ENCODE measurements at places on chromosomes 11 and 22.

- no peak for DNase-seq
Observed at GRCh38 chr22:29457730-29458129, 19.3 kb downstream of the RFPL1 start.

DNA sequence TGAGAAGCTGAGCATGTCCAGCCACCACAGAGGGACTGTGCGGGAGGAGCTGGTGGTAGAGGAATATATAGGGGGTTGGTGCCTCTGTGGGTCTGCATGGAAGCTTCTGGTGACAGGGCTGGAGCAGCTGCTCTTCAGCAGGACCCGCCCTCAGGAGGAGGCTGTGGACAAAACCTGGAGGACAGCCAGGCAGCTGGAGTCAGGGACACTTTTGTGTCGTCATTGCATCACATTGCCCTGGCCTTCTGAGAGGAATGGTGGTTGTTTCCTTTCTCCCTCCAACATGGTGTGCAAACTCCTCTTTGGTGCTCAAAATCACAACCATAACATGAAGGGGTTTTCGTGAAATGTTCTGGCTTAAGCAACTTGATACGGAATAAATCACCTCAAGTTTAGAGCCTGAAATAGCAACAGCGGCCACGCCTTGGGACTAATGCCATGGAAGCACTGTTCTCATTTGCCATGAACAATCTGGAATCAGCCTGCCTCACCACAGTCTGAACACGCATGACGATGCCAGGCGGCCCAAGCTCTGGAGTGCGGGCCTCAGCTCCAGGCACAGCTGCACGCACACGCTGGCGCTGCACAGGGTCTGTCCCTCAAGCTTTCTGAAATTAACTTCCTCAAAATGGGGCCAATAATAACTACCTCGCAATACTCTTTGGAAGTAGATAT, 17.1 kb upstream of the CSRP3 start:
- no peak for DNase-seq

DNA sequence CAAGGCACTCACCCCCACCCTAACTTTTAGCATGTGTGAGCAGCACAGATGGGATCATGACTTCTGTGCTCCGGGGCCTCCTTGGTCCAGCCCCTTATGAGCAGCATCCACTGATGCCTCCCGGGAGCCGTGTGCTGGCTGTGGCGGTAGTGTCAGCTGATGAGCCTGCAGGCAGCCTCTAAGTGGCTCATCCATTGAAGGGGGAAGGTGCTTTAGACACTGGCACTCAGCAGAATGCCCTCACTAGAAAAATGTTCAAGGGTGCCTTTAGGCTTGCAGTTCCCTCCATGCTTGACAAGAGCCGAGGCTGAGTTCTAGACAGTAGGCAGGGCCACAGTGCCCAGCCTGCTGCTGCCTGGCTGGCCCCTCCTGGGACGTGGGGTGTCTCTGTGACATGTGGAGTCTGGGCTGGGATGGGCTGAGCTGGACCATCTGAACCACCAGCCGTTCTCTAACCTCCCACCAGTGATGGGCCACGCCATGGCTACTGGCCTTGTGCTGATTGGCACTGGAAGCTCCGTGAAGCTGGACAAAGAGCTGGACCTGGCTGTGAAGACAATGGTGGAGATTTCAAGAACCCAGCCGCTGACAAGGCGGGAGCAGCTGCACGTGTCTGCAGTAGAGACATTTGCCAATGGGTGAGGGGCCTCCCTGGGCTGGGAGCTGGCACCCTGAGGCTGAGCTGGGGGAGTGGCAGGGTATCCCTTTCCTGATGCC, 5.8 kb downstream of the TTC38 start:
- DNase-seq = no peak

DNA sequence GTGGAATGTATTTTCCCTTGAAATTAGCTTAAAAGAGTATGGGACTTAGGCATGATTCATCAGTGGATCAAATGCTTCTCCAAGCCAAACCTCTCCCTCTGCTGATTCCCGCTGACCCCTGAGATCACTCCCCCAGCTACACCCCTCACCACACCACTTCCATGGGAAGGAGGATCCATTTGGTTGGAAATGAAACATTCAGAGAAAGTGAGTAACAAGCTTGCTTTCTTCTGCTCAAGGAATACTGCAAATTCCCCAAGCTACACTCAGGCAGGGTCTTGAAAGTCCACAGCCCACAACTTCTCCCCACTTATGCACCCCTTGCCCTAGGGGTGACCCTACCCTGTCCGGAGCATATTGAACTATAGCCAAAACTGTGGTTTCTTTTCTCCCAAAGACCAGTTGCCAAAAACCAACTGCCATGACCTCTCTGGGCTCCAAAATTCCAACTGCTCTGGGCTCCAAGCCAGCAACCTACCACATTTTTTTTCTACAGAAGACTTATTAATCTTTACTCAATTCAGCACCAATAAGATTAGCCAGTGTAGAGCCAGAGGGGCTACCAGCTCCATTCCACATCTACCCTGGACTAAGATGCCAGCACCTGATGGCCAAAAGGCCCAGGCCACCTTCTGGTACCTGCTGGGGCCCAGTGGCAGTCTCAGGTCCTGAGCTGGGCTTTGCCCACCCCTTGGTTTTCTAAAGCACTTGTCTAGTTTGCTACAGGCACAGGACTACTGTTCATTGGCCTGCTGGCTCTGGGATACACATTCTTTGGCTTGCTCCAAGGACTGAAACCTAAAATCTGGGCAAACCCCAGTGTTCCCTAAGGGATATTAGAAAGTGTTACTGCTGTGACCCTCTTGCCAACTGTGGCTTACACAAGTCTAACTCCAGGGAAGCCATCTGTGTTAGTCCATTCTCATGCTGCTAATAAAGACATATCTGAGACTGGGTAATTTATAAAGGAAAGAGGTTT, 101.1 kb downstream of the MICAL3 start:
- DNase-seq = no peak

DNA sequence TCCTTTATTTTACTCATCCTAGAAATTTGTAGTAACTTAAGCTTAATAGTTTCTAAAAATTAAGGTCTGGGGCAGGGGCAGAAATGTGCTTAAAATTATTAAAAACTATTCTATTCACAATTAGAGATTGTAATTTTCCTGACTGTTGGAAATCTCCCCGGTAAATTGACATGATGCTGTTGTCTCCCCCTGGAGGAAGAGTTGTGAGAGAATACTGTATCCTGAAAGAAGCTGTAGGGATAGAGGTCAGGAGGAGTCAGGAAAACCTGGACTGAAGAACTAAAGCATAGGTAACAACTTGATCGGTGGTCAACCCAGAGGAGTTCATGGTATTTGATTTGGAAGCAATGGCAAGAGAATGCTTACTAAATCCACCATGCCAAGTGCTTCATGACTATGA, 16.2 kb upstream of the ESAM start:
- DNase-seq = no peak
